ENCODE measurements at places on chromosomes 3 and 15.
A peak's percentile ranks its signal among the peaks of the same experiment; 100 is the strongest.

DNA sequence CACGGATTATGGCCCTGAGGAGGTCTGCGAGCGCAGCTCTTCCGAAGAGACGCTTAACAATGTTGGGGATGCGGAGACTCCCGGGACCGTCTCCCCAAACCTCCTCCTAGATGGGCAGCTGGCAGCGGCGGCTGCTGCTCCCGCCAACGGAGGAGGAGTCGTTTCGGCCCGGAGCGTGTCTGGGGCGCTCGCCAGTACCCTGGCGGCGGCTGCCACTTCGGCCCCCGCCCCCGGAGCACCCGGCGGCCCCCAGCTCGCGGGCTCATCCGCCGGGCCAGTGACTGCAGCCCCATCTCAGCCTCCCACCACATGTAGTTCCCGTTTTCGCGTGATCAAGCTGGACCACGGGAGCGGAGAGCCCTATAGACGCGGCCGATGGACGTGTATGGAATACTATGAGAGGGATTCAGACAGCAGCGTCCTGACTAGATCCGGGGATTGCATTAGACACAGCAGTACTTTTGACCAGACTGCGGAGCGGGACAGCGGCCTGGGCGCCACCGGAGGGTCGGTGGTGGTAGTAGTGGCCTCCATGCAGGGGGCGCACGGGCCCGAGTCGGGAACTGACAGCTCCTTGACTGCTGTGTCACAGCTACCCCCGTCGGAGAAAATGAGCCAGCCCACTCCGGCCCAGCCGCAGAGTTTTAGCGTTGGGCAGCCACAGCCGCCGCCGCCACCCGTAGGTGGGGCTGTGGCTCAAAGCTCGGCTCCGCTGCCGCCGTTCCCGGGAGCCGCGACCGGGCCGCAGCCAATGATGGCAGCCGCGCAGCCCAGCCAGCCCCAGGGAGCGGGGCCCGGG lies 1.6 kb downstream of the TSC22D2 start:
- DNase-seq = peak; percentile 61

GRCh38 chr15:70169147-70169546 lies 71.4 kb upstream of the TLE3 start:
- no peak for DNase-seq

DNA sequence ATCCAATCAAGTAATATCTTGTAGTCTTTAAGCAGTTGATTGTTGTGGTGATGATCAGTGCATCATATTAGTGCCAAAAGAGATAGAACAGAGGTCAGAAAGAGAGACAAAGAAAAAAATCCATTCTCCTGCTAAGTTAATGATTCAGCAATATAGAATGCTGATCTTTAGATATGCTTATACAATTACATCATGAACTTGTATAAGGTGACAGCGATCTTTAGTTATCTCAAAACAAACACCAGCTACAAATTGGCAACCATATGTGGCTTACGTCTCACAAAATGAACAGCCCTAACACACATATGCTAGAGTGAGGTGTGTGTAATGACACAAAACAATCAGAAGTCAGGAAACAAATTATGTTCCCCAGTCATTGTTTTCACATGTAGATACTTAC lies 12.5 kb downstream of the LSAMP start:
- DNase-seq = no peak

DNA sequence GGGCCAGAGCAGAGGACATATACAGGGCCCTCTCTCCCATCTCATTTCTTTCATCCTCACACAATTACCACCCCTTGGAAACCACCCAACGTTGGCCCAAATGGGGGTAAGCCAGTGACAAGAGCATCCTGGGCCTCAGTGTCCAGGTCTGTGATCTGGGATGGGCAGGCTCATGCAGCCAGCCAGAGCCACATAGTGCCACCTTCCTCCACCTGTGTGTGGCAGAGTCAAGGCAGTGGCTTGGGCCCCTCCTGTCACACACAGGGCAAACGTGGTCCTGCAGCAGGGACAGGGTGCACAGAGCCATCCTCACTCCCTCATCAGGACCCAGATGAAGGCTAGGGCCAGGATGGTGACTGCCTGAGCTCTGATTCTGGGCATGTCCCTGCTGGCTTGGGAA lies 2.3 kb upstream of the MYL3 start:
- DNase-seq = no peak

All from fibroblast of mammary gland (primary cell).